ENCODE measurements at places on chromosomes 4 and X. TPM values are rescaled to one million over a fixed set of nuclear protein-coding genes. Genes with fewer than 3 reads are reported as not detected.

GRCh38 chr4:184344435-184344834 is 126.8 kb upstream of the ENPP6 start:
- no peaks in the 10 kb centered on the region for H3K27me3 ChIP-seq
- H3K36me3 ChIP-seq = no peaks in the 10 kb centered on the region
- peaks cover 40% of the 10 kb centered on the region for H3K4me1 ChIP-seq
- H3K4me3 ChIP-seq = no peak overlapping the region
- H3K27ac ChIP-seq = no peak overlapping the region

Gene MXD4
- 56.7 TPM for total RNA-seq

GRCh38 chrX:118603981-118604380 is 108.4 kb downstream of the DOCK11 start:
- no peak overlapping the region for H3K27ac ChIP-seq
- no peaks in the 10 kb centered on the region for H3K36me3 ChIP-seq
- peak; percentile 57 for DNase-seq
- H3K4me1 ChIP-seq = no peaks in the 10 kb centered on the region
- H3K4me3 ChIP-seq = no peak overlapping the region

DNA sequence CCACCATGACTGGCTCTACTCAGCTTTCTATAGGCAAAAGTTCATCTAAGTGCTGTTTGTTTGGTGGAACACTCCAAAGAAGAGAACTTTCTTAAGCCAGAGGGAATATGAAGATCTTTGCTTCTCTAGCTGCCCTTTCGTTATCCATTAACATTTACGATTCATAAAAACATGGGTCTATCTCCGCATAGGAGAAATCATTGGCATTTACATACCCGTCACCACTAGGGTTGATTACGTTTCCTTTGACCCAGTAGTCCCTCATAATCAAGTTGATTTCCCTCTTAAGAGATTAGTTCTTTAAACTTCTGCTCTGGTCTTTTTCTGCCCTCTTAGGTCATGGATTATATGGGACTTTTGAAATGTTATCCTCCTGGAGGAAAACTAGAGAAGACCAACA is 57.5 kb downstream of the PTCHD1 start:
- H3K4me1 ChIP-seq = no peaks in the 10 kb centered on the region
- peak; percentile 9 for DNase-seq
- no peaks in the 10 kb centered on the region for H3K27me3 ChIP-seq
- H3K4me3 ChIP-seq = no peak overlapping the region

DNA sequence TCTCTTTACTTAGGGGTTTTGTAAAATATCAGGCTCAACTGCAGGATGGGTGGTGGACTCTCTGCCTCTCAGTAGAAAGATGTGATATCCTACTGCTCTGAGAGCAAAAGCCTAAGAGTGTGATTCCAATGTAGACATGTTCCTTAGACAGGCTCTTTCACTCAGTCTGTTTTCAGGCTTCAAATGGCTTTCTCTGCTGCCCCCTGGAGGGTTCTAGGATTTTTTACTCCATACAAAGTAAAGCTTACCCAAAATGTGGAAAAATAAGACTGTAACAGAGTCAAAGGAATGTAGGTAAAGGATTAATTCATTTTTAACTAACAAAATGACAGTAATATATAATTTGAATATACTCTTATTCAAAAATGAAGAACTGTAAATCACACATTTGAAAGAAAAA is 32.1 kb downstream of the ZGRF1 start:
- no peaks in the 10 kb centered on the region for H3K27me3 ChIP-seq
- no peaks in the 10 kb centered on the region for H3K36me3 ChIP-seq
- no peak overlapping the region for H3K4me3 ChIP-seq
- DNase-seq = peak; percentile 74
